ENCODE measurements at places on chromosomes 4 and X. TPM values are rescaled to one million over a fixed set of nuclear protein-coding genes. Genes with fewer than 3 reads are reported as not detected.

- no peak for DNase-seq
Observed at GRCh38 chr4:150939530-150939929, 75.6 kb downstream of the LRBA start.

GRCh38 chr4:26450418-26450817 lies 39.9 kb downstream of the CCKAR start:
- DNase-seq = no peak

- DNase-seq = no peak
Observed at GRCh38 chr4:86536151-86536550, 58.0 kb upstream of the PTPN13 start.

DNA sequence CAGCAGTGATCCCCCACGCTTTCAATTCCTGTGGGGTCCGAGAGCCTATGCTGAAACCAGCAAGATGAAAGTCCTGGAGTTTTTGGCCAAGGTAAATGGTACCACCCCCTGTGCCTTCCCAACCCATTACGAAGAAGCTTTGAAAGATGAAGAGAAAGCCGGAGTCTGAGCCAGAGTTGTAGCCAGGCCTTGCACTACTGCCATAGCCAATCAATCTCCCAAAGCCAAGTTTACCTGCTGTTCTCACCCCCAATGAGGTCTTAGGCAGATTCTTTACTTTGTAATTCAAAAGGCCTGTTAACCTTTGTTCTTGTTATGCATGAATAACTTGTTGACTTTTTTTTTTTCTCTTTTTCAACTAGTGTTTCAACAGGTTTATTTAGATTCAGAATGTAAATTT lies 4.0 kb downstream of the MAGEB2 start:
- DNase-seq = no peak

- DNase-seq = no peak
Observed at GRCh38 chr4:55450566-55450965, 54.8 kb downstream of the TMEM165 start.

GRCh38 chr4:1310796-1311631 lies 21.3 kb downstream of the MAEA start:
- DNase-seq = no peak

DNA sequence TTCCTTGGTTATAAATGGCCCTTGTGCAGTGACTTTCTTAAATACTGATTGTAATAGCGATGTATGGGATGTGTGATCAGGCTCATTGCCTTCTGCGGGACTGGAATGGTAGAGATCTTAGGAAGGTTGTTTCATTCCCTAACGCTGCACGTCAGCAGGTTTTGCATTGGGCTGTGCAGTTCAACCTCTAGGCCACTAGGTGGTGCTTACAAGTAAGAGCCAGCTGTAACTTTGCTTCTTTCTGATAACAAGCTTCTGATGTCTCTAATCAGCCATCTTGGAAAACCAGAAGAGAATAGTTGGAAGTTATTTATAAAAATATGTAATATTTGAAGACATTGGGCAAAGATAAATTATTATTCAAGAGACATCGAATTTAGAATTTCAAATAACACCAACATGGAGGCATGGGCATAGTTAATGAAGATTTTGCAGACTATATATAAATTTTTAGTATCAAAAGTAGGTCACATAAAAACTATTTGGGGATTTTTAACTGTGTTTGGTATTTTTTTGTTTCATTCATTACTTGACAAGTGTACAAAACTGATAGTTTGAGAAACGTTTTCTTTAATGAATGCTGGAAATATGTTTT lies 339.7 kb upstream of the PCDH7 start:
- DNase-seq = peak; percentile 35

DNA sequence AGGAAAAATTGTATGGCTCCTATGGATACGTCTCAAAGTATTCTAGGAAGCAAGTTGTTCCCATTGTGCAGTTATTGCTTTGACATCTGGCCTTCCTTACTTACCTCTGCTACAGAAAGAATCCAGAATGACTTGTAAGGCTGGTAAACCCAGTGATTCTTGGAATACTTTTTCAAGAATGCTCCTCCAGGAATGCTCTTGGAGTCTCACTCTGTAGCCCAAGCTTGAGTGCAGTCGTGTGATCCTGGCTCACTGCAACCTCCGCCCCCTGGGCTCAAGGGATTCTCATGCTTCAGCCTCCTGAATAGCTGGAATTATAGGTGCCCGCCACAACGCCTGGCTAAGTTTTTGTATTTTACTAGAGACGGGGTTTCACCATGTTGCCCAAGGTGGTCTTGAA lies 38.1 kb downstream of the GAB1 start:
- no peak for DNase-seq

- DNase-seq = no peak
Observed at GRCh38 chr4:39433878-39434492, 24.7 kb downstream of the RPL9 start.

GRCh38 chr4:88457307-88458103 lies 586 bp downstream of the HERC5 start:
- peak; percentile 35 for DNase-seq

GRCh38 chr4:174689618-174690017 lies 139.4 kb downstream of the GLRA3 start:
- no peak for DNase-seq

DNA sequence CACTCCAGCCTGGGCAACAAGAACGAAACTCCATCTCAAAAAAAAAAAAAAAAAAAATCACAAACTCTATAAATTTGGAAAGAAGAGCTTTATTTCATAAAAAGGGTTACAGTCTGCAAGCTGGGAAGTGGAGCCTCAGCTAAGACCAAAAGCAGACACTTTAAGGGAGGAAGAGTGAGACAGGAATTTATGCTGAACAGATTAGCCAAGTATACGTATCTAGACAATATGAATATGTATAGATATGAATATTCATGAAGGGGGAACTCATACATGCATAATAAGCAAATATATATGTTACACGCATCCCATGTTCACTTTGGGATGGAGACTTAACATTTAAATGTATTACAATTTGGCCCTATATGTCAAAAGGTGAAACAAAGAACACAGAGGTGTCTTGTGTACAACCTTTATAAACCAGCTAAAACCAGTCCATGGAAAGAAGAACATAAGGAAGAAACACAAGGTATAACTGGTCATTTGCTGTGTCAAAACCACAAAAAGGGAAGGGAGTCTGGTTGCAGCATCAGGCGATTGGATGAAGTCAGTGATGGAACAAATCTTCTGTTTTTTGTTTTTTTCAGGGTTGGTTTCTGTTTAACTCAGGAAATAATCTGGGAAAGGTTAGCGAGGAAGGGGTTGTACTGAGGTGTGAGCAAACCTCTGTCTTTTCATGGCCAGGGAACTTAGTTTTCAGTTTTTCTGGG lies 130.0 kb upstream of the MAOA start:
- no peak for DNase-seq

DNA sequence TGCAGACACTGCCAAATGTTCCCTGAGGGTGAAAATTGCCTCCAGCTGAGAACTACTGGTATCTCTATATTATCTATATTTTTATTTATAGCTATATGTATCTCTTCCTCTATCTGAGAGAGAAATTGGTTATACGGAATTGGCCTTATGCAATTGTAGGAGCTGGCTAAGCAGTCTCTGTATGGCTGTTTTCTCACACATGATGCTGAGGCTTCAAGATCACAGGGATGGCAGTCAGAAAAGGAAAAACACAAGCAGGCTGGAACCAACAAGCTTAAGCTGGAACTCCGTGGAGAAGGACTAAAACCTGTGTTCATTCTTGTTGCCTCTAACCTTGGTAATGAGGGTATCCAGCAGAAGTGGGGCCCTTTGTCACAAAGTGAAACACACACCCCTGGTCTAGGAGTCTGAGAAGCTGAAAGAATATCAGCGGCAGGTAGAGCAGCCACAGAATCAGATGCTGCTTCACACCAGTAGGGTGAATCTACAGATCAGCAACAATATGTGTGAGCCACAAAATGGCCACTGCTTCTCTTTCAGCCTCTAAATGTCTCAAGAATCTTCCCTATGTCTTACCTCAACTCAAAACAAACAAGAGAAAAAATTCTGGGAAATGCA lies 166.5 kb upstream of the PPP1R2C start:
- no peak for DNase-seq

DNA sequence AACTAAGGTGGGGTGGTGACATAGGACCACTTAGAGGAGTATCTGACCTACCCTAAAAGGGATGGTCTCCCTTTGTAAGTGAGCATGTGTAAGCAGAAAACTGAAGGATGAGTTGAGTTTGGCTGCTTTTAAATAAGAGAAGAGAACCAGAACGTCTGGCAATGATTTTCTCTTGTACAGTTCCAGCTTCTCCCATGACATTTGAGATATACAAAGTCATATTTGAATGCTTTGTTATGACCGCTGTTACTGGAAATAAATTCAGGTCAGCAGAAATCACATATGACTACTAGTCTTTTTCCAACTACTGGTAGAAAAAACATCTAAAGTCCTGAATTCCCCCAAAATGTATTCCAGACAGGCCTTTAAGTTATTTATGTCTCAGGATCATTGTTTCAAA lies 313.3 kb upstream of the BMP3 start:
- DNase-seq = no peak

- DNase-seq = no peak
Observed at GRCh38 chr4:119105605-119106004, 30.0 kb upstream of the MYOZ2 start.

GRCh38 chr4:56910172-56910967 lies 2.7 kb downstream of the REST start:
- DNase-seq = no peak

DNA sequence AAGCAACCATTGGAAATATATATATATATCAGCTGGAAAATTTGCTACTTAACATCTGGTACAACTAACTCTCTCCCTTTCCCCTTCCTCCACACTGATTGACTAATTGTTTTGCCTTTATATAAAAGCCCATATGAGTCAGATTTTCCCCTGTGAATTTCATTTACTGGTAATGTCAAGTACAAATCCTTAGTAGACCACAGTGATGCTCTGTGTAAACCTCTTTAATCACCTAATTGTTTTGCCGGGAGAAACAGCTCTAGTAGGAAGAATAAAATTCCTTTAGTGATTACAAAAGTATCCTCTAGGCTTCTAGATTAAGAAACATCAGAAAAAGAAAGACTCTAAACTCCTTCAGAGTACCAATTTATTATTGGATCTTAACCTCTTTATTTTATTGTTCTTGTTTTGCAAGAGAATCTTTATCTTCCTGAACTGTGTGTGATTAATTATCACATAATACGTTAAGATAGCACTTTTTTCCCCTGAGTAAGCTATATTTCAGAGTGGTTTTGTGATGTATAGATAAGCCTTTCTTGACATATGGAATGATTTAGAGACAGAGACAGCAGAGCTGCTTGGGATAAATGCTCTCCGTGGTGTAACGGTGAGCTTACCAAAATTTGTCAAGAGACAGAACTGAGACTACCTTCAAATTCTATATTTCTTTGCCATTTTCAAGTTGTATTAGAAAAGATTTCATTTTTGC lies 1606.4 kb upstream of the TENM3 start:
- no peak for DNase-seq

DNA sequence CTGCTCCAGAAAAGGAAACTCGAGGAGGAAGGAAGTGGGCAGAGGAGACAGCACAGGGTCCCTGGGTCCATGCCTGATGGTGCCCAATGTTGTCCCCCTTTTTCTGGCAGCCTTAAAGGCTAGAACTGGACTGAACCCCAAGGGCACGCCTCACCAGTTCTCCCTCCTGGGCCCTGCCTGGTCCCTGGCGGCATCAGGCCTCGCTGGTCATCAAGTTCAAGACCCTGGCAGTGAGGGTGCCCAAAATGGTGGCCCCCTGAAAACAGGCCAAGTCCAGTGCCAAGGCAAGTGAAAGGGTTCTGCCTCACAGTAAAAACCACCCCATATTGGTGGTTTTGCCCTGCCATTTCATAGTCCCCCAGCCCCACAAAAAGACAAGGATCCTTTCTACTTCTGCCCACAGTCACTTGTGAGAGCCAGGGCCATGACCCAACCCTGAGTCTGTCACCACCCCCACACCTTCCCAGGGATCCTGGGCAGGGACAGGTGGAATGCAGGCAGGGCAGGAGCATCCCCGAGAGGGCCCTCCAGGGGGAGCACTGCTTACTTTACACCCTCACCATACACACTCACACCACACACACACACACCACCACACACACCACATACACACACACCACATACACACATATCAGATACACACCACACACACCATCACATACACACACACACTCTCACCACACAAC lies 107.6 kb downstream of the DCTD start:
- no peak for DNase-seq

GRCh38 chr4:8614365-8615193 lies 22.0 kb downstream of the CPZ start:
- no peak for DNase-seq

DNA sequence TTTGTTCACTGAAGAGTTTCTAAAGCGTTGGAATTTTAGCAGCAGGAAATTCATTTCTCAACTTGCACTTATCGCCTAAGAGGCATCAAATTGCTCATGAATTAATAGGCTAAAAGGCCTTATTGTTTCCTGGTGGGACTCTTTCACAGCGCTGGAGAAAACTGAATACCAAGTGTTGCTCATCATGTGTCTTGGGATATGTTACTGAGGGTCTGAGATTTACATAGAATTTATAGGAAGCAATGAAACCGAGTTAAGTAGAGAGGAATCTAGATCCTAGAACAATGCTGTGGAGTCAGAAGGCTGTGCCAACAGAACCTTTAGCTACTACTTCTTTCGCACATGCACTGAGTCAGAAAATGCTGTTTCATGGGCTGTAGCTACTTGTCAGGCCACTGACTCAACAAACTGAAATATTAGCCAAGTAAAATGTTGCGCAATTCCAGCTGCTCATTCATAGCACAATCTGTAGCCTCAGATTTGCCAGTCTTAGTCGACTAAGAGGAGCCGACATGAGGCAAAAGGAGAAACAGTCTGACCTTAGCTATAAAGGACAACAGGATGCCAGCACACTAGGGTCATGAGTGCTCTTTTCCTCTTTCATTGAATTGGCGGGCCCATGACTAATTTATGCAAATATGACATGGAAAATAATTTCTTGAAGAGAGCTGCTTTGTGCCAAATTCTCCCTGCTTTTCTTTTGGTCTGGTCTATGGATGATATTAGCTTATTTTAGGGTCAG lies 35.9 kb upstream of the CXCL8 start:
- peak; percentile 33 for DNase-seq

GRCh38 chr4:55291227-55291640 lies 54.8 kb upstream of the SRD5A3 start:
- DNase-seq = no peak

DNA sequence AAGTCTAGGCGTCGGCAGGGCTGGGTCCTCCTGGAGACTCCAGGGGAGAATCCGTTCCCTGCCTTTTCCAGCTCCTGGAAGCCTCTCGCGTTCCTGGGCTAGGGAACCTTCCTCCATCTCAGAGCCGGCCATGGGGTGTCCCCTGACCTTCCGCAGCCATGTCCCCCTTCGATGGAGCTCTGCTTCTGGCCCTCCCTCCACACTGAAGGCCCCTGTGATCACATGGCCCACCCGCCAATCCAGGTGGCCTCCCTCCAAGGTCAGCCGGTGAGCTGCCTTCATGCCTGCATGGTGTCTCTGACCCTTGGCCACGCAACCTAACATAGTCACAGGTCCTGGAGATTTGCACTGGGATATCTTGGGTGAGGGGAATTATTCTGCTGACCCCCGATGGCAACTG lies 69.6 kb downstream of the TRMT44 start:
- no peak for DNase-seq

Gene PRR32
- total RNA-seq = not detected

Gene LGI2
- not detected for total RNA-seq

Gene ARHGEF9
- total RNA-seq = 23.4 TPM

Gene UGT2B17
- not detected for total RNA-seq

Gene BEX1
- not detected for total RNA-seq

Gene ZNF630
- total RNA-seq = 2.3 TPM
